Activated T-cell treated with anti-CD3 and anti-CD28 coated beads, Interleukin-2, amount 50 U/mL, for 1 hour (primary cell): ENCODE measurements at places on chromosomes 5 and 9.

- DNase-seq: no peak
These were observed 99.2 kb downstream of the DAPK1 start for GRCh38 chr9:87596862-87597261.

DNA sequence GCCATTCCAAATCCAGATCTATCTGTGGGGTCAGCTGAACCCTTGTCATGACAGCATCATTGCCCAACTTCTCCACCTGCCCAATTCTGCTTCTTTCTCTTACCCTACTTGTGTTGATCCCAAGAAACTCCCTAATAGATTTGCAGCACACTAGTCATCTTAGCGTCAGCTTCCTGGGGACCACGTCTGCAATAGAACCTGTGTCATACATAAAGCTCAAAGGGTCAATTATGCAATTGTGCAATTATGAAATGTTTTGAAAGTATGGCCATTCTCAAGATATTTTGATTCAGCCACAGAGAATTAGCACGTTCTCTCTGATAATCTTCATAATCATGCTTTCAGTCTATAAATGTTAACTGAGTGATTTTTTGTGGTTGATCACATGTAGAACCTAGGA is 87.4 kb upstream of the PAPPA start:
- DNase-seq: no peak

- no peak for DNase-seq
These were observed 156.2 kb upstream of the CCDC152 start for GRCh38 chr5:42600441-42600840.

DNA sequence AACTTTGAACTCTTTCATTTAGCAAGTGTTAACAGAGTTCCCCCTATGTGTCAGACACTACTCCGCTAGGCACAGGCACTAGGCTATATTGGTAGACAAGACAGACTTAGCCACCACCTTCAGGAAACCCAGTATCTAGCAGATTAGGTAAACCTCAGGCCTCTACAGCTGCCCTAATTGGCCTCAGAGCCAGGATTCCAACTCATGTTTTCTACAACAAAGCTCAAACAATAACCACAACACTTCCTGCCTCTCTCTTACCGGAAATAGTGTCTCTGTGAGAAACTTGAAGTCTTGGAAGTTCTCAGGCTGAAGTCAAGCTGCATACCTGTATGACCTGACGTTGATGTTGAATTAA is 116.6 kb upstream of the SLC44A1 start:
- peak; percentile 29 for DNase-seq

DNA sequence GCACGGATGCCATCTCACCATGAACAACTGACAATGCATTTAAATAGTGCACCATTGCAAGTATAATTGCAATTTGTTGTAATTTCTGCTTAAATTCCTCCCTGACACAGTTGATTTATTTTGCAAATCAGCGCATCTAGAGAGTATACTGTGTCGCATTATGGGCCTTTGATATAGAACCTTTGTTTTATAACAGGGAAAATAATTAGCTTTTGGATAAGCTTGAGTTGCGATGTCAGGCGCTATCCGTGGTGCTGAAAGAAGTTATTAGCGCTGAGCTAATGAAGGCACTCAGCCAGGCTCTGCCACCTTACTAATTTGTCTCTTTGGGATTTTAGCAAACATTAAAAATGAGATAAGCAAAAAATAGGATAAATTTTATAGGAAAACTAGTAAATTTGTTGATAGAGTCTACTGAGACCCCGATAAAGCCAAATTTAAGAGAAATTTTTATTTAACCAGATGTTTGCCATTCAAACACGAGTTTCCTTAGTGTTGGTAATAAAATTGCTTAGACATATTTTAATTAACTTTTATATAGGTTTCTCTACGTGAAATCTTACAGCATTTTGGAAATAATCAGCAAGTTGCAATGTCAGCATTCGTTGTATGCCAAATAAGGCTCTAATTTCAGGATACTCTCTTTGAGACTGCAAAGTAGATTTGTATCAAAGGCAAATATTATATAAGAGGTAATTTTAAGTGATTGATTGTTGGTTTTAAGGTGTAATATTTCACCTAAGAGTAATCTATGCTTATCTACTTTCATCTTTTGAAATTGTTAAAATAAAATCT is 355.5 kb downstream of the TLR4 start:
- DNase-seq: no peak

- DNase-seq: no peak
These were observed 205.6 kb downstream of the DENND1A start for GRCh38 chr9:123724211-123724796.

GRCh38 chr5:139820130-139820529 is 24.5 kb downstream of the PSD2 start:
- no peak for DNase-seq

DNA sequence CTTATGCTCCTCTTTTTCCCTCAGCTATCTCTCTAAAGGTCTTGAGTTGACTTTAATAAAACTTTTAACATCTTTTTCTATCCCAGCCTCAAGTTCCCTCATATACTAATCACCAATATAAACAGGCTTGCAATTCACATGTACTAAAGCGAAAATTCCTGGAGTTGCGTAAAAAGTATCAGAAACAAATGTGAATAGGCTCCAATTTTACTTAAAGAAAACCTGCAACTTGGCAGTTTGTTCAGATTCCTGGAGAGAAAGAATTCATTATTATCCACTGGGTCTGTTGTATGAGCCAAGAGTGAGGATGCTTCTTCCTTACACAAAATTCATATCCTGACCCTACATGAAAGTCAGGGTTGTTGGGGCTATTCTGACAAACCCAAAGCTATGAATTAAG is 384.2 kb downstream of the DTWD2 start:
- DNase-seq: no peak

- DNase-seq: no peak
These were observed 12.0 kb downstream of the TTC1 start for GRCh38 chr5:160020964-160021363.

DNA sequence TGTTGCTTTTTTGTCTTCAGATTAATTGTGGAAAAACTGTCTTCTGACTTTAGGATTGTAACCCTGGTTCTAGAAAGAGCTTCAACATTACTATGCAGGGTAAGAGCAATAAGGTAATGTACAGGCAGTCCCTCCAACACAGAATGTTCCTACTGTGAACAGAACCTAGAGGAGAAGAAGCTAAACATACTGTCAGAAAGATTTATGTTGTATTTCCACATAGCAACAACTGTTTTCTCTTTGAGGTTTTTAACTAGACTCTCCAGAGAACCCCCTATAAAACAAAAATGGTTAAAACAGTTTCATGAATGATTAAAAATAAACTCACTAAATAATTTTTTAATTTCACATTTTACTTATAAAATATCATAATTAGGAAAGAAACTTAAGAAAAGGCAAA is 64.3 kb upstream of the NAA35 start:
- no peak for DNase-seq

DNA sequence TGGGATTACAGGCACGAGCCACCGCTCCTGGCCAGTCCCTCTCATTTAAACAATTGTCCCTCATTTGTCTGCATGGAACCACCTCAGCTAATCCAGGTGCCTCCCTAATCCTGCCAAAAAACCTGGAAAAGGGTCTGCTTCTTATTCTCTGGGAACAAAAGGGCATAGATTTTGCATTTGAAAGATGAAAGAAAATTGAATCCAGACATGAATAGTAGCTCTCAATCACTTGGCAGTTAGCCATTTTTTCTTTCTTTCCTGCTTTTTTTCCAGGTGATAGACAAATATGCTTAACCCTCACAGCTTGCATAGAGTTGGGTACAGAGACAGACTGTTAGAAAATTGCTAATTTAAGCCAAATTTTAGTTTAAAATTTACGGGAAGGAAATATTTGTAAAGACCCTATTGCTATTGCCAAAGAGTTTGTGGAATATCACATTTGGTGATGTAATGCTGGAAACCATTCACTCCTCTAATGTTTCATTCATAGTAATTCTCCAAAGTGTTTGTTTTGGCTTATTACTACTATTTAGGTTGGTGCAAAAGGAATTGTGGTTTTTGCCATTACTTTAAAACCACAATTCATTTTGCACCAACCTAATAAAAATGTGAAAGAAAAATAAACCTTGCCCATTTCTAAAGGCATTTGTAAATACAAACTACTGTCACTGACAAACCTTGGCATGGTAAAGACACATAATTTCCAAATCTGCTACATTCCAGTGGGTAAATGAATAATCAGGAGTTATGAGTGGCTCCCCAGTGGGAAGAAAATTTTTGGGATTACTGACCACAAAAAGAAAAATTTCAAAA is 80.5 kb upstream of the JAK2 start:
- no peak for DNase-seq

DNA sequence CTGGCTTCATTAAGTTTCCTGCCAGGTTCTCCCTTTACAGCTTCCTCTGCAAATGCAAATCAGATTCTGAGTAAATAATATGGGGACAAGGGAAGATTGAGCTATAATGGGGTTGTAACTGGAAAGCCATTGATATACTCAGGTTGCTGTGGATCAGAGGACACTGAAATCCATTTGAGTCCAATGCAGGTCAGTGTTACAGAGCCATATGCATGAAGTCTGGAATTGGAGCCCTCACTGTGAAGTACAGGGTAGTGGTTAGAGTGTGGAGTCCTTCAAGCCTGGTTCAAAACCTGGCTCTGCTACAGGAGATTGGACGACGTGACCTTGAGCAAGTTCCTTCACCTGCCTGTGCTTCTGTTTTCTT is 48.7 kb downstream of the TIMD4 start:
- no peak for DNase-seq

DNA sequence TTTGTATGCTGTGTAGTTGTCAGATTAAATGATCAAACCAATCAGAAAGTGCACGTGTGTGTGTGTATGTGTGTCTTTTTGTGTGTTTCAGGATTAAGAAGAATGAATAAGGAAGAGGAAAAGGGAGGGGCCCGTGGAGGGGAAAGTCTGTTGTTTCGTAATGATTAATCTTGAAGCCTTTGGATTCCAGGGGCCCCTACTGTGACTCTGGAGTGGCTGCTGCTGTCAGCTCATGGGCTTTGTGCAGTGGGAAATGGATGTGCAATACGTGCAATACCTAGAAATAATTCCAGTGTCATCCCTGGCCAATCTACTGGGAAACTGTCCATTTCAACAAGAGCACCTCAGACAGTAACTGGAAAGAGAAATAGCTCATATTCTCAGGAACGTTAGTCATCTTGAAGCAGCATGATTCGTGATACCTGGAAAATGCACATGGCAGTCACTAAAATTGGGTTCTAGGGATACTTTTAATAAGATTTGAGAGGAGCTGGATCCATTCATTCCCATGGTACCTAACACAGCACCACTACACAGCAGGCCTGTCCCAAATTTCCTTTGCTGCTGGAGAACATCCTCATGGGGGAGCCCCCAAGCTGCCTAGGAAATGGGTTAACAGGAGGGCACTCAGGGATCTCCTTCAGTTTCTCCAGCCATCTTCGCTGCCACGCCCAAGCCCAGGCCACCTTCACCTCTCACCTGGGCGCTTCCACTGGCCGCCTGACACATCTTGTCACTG is 186.3 kb downstream of the NR3C1 start:
- no peak for DNase-seq

DNA sequence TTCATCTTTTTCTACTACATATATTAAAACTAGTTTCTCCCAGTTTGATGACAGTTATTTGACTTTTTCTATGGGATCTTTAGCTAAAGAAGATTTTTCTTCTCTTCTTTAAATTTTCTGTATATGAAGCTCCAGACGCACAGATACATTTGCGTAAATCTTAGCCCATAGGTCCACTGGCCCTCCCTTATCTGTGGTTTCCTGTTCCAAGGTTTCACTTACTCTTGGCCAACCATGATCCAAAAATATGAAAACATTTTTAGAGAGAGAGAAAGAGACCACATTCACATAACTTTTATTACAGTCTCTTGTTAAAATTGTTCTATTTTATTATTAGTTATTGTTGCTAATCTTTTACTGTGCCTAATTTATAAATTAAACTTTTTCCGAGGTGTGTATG is 270.2 kb upstream of the DAPK1 start:
- DNase-seq: no peak

DNA sequence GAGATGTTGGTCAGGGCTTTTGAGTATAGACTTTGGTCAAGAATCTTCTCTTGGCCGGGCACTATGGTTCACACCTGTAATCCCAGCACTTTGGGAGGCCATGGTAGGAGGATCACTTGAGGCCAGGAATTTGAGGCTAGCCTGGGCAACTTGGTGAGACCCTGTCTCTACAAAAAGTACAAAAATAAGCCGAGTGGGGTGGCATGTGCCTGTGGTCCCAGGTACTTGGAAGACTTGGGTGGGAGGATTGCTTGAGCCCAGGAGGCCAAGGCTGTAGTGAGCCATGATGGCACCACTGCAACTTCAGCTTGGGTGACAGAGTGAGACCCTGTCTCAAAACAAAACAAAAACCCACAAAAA is 57.5 kb downstream of the ACER2 start:
- no peak for DNase-seq

DNA sequence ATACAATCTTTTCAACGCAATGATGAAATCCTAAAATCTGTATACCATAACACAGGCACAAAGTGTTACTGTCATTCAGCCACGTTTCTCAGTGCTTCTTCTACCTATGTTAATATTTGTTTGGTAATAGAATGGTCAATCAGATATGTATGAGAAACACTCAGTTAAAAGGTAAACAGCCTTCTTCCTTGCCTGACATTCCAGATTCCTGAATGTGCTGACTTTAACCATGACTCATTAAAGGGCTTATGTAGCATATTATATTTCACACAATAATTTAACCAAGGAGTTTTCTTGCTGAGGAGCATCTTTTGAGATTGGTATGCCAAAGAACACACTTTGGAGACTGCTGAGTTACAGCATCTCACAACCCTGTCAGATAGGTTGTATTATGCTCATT is 187.6 kb downstream of the CETN3 start:
- DNase-seq: no peak

- DNase-seq: no peak
These were observed 652.3 kb downstream of the BNC2 start for GRCh38 chr9:16217943-16218701.

GRCh38 chr5:175897285-175897684 is 25.9 kb downstream of the CPLX2 start:
- DNase-seq: no peak

DNA sequence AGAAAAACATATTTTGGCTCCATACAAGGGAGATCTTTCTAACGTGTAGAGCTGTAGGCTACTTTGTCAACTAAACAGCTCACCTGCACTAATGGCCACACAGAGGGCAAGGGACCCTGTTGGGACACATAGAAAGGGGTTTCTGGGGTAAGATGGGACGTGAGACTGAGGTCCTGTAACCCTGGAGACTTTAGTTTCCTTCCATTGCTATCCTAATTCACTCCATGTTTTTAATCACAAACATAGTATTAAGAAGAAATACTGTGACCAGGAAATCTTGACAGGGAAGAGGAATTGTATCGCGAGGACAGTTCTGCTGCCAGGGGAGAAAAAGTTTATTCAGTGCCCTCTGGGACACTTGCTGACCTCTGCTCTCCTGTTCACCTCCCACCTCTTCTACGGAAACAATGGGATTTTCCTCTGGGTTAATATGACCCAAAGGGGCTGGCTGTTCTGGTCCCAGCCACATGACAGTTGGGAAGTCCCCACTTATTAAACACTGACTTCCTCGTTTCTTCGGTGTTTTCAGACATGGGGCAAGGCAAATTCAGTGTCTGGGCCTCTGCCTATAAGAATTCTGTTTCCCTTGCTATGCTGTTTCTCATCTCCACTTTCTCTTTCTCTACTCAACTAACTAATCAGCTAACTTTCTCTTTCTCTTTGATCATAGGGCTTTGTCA is 106.9 kb upstream of the SEMA6A start:
- no peak for DNase-seq

- no peak for DNase-seq
These were observed 235.7 kb downstream of the CDK5RAP2 start for GRCh38 chr9:120344230-120344629.
